Type B pancreatic cell (in vitro differentiated cells): ENCODE measurements at places on chromosomes 13 and 19. TPM values are rescaled to one million over a fixed set of nuclear protein-coding genes. Genes with fewer than 3 reads are reported as not detected.

The SYNGR4 gene
- total RNA-seq = not detected in 2 replicates

DNA sequence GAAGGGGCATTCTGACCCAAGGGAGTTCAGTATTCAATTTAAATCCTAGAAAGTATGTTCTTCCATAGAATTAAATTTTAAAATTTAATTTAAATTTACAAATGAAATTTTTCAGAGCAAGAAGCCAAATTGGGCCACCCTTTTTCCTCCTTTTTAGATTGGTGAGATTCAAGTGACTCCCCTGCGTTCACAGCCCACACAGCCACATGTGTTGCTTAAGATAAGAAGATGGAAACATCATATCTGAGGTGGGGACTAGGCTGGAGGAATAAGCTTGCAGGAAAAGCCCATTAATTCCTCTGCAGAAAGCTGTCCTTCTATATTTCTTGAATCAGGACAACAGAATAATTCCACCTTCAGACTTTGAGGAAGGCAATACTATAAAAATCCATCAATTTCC lies 392.7 kb upstream of the ZNF507 start:
- DNase-seq = no peak

DNA sequence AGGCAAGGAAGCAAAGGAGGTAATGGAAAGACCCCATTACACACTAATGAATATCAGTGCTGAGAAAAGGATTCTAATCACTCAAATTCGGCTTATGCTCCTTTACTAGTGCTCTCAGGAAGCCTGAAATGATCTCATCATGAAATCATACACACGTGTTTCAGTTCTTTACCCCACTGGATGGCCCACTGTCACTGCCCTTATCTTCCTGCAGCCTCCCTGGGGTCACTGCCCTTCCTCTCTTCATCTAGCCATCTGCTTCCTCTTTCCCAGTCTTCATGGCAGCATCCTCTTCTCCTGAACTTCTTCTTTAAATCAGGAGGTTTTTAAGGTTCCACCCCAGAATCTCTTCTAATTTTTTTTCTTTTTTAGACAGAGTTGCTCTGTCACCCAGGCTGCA lies 27.9 kb upstream of the EEF1AKMT1 start:
- DNase-seq = no peak

The ZNF626 gene
- total RNA-seq = 15.9 and 18.1 TPM in 2 replicates
